EL (cell line): ENCODE measurements at places on chromosomes 16 and 17.

DNA sequence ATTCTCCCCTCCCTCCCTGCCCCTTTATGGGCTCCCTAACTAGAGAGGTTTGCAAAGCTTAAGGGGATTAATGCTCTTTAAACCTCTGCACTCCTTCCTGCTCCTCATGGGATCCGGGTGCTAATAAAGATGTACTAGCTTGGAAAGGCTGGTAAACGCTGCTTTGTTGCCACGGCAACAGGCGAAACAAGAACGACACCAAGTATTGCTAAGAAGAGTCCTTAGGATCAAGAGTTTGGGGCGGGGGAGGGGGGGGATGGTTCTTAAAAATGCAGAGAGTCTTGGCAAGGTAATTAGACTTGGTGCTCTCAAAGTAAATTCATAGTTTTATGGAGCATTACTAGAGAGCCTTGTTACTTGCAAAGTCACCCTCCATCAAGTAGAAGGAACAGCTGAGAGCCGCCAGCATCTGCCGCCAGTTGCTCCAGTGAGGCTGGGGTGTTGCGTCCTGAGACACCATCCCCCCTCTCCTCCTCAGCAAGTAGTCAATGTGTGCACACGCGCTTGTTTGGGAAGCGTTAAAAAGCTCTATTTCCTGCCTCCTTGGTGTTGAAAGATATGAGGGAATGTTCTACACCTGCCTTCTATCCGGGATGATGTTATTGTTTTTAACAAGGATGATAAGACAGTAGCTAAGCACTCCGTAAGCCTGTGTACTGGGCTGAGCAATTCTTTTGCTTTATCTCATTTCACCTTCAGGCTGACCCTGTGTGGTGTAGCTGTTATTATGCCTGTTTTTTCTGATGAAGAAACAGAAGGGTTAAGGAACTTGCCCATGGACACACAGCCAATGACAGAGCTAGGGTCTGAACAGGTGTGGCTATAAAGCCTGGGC, 190.9 kb downstream of the CCDC182 start:
- DNase-seq: no peak

- no peak for DNase-seq
Observed at GRCh38 chr17:9259419-9259818, 238.1 kb downstream of the NTN1 start.

DNA sequence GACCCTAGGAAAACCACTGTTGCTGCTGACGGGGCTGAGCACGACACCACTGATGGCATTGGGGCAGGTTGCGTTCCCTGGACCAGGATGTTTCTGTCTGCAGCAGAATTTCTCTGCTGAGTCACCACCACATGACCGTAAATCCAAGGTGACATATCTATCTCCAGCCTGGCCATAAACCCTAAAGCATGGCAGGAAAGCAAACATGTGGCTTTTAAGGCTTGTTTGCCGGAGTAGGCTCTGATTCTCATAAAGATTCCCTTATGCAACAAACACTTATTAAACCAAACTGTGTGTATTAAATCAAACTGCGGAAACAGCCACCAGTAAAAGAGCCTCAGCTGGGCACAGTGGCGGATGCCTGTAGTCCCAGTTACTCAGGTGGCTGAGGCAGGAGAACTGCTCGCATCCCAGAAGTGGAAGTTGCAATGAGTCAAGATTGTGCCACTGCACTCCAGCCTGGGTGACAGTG, 17.3 kb downstream of the MPHOSPH6 start:
- DNase-seq: peak; percentile 10

- peak; percentile 30 for DNase-seq
Observed at GRCh38 chr17:48520631-48521079, 10.2 kb downstream of the HOXB1 start.

- DNase-seq: no peak
Observed at GRCh38 chr16:50972876-50973275, 178.2 kb downstream of the SALL1 start.

GRCh38 chr17:27333410-27333980, 39.6 kb downstream of the WSB1 start:
- no peak for DNase-seq

GRCh38 chr17:46892192-46892703, 30.7 kb upstream of the GOSR2 start:
- no peak for DNase-seq

- DNase-seq: no peak
Observed at GRCh38 chr16:17396762-17397498, 73.8 kb downstream of the XYLT1 start.

DNA sequence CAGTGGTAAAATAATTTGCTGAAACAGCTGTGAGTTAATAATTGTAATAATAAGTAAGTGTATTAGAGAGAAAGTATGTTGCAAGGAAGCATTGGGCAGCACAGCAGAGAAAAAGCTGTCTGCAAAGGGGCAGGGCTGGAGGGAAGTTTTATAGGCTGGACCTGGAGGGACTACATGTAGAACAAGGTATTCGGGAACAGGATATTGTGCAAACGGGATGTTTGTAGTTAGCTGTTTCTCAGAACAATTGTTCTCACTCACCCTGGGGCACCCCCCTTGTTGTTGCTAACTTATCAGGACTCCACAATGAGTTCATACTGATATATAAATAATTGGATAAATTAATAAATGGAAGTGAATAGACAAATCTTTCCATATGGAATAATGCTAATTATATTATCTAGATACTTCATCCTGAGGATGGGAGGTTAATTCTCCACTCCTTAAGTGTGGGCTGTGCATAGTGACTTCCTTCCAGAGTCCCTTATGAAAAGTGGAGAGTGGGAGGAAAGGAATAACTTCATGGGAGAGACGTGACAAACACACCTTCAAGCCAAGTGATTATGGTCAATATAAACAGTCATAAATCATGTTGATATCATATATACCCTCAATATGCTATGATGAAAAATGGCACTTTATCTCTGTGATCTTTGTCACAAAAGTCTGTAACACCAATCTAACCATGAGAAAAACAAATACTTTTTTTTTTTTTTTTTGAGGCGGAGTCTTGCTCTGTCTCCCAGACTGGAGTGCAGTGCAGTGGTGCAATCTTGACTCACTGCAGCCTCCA, 85.4 kb downstream of the PPM1E start:
- DNase-seq: no peak

- no peak for DNase-seq
Observed at GRCh38 chr17:56908001-56908542, 5.8 kb downstream of the TRIM25 start.

DNA sequence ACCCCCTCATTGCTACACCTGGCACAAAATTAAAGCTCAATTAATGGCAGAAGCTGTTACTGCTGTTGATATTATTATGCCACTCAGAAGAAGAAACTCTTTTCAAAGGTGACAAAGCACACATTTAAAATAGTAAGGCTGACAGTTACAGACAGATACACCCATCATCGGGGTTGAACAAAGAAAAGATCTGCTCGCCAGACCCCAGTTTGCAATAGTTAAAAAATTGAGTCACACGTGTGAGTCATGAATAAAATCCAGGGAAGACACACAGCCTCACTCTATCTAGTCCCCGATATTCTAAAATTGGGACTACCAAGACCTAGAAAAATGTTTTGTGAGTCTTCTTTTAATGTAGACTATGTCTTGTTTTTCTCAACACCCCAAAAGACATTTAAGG, 330.0 kb upstream of the SOX9 start:
- peak; percentile 65 for DNase-seq

GRCh38 chr17:32741381-32741780, 135.5 kb downstream of the MYO1D start:
- DNase-seq: no peak

DNA sequence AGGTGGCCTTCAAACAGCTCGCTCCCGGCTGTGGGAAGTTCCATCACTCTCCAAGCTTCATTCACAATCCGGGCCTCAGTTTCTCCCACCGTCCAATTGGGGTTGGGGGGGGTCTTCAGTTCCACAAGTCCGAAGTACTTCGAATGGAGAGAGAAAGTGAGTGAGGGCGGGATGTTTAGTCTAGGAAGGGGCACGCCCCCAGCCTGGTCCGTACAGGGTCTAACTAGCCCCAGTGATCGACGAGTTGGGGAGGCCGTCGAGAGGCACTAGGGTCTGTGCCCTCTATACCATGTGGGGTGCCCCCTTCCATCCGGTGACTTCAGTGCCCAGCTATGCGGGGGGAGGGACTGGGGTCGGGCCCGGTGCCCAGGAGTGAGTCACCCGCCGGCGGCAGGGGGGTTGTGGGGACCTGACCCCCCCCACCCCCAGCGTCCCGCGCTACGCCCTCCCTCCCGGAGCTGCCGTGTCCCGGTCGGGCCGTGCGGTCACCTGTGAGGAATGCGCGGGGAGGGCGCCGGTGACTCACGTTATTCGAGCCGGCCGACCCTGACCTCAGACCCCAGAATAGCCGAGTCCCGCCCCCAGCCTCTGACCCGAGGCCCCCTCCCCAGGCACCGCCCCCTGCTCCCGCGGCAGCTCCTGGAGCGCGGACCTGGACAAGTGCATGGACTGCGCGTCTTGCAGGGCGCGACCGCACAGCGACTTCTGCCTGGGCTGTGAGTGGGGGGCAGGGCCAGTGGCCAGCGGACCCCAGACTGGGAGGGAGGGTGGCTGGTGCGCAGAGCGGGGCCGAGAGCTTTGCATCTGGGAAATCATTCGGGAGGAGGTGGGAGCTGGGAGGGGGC, 658 bp downstream of the TNFRSF12A start:
- DNase-seq: peak; percentile 94

GRCh38 chr16:11629071-11630030, 38.9 kb upstream of the SNN start:
- DNase-seq: no peak

- peak; percentile 66 for DNase-seq
Observed at GRCh38 chr16:74813109-74813641, 38.6 kb upstream of the FA2H start.

GRCh38 chr16:86517652-86518258, 7.4 kb downstream of the FOXF1 start:
- DNase-seq: peak; percentile 69
